Cardiac septum (tissue), 1 donor: ENCODE measurements at places on chromosomes 3 and 15. TPM values are rescaled to one million over a fixed set of nuclear protein-coding genes. Genes with fewer than 3 reads are reported as not detected.
A peak's percentile ranks its signal among the peaks of the same experiment; 100 is the strongest.

DNA sequence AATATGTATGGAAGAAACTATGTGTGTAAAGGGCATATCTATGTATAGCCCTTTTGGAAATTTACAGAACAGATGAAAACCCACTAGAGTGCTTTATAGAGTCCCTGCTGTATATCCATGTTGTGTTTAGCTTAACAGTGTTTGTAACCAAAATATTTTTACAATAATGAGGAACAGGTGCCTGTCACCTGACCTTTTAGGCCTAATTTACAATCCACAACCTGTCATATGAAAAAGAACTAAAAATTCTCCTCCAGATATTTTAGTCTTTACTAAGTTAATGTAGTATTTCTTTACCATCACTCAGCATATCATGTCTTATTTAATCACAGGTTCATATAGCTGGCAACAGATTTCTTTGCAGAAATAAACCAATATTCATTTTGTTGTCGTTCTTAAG is 16.4 kb upstream of the SATB1 start:
- no peak for DNase-seq

DNA sequence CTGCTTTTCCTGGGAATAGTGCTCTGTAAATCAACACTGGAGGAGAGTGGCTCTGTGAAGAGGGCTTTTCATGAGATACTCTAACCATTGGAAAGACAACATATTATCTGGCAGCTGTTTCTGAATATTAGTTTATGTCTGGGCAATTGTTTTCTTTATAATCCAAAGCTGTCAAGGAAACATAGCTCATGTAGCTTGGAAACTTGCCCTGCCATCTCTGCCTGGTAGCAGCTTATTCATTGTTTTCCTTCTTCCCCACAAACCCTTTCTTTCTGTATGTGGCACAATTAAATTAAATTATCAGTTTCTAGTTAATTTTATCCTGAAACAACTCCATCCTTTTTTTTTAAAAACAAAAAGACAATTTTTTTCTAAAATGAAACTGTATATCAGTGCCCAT is 160.0 kb downstream of the EDEM1 start:
- no peak for DNase-seq

GRCh38 chr15:31280046-31280830 is 46.4 kb upstream of the KLF13 start:
- DNase-seq = peak; percentile 65

DNA sequence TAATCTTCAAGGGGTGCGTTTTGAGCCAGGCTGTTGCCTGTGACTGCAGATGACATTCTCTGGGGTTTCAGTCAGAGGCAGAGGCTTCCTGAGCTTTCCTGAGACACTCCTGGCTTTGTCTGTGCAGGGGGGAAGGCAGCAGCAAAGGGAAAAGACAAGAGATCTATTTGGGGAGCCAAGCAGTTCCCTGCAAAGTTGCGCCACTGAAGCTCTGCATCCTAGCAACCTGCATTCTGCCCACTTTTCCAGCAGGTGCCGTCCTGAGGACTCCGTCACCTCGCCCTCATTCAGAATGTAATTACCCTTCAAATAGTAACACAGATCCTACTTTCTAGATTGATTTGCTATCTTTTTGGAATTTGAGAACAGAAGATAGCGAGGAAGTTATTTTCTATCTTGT is 1.9 kb upstream of the TMEM158 start:
- DNase-seq = no peak

- no peak for DNase-seq
Measured at GRCh38 chr3:123076496-123077418, 9.9 kb downstream of the PDIA5 start.

GRCh38 chr3:68403741-68404140 is 528.6 kb downstream of the TAFA4 start:
- DNase-seq = no peak

DNA sequence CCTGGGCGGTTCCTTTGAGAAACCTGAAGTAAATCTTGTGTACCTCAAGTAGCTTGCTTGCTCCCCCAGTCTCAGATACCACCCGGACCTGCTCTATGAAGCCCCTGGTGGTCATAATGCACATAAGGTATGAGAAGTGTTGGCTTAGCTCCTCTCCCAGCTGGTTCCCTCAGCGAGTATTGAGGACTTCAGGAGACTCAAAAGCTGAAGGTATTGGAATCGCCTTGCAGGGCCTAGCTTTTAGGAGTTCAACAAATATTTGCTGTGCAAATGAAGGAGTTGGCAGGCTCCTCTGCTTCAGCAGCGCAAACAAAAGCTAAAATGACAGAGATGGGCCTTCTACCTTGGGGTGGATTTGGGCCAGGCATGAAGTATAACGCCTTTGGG is 1.7 kb downstream of the CMTM8 start:
- DNase-seq = no peak

Gene TLR9
- total RNA-seq = 0.16 TPM

Gene PLSCR1
- total RNA-seq = 43.5 TPM
